ENCODE measurements at places on chromosomes 5 and 9. TPM values are rescaled to one million over a fixed set of nuclear protein-coding genes. Genes with fewer than 3 reads are reported as not detected.
A peak's percentile ranks its signal among the peaks of the same experiment; 100 is the strongest.

GRCh38 chr5:159333545-159333925, 3.2 kb upstream of the IL12B start:
- no peak for DNase-seq

GRCh38 chr5:96463091-96463490, 30.0 kb upstream of the PCSK1 start:
- DNase-seq, result peak; percentile 4

Gene DUSP1
- 49.4 TPM for total RNA-seq

- no peak for DNase-seq
Measured at GRCh38 chr5:61370506-61370905, 38.4 kb downstream of the ZSWIM6 start.

DNA sequence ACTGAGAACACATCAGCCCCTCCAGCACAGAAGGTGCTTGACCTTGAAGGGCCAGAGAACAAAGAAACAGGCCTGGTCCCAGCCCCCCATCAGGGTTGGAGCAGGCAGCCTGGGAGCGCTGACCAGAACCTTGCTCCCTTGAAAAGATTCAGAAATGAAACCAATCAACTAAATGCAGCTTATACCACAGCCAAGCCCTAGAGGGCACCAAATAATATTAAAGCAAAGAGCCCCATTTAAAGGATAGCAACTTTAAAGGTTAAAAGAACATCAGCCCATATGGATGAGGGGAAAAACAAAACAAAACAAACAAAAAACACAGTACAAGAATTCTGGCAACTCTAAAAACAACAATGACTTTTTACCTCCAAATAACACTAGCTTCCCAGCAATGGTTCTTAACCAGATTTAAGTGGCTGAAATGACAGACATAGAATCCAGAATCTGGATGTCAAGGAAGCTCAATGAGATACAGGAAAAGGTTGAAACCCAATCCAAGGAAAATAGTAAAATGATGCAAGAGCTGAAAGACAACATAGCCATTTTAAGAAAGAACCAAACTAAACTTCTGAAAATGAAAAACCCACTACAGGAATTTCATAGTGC, 471.9 kb downstream of the MTRR start:
- DNase-seq, result peak; percentile 26

- DNase-seq, result peak; percentile 56
Measured at GRCh38 chr5:102958481-102959011, 161.4 kb downstream of the GIN1 start.

Gene FBP2
- total RNA-seq, result not detected

DNA sequence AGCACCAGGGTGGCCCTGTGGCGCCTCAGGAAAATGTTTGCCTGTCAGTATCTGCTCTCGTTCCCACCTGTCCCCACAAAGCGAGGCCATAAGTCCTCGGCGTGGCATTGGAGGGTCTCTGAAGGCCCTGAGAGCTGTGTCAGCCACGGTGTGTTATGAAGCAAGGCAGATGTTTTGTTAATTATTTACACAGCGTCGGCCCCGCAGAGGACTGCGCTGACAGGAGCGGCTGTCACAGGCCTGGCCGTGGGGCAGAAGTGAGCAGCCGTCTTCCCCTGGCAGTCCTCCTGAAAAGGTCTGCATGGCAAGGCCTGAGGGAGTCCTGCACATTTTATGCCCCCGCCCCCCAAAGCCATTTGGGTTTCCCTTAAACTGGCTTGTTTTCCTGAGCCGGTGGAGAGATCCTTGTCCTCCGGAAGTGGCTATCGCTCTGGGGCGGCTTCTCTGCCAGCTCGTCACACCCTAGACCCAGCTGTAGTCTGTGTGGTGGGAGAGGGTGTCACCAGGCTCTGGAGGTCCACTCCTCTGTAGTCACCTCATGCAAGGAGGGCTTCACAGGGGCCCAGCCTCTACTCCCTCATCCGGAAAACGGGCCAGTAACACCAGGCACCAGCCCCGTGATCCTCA, 6.2 kb downstream of the NEK6 start:
- no peak for DNase-seq

DNA sequence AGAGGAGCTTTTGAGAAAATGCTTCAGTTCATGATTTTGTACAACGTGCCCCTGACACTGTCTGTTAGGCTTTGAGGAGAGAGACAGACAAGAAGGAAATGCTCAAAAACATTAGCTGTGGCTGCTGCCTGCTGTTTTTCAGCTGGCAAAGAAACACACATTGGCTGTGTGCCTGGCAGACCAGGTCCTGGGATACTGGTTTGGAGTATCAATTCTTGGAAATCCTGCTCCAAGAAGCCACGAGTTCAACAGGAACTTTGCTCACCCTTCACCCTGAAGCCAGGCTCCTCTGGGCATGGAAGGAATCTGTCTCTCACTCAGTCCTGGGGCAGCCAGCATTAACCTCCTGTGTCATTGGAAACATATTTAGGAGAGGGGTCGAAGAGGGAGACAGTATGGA, 245.5 kb downstream of the AUH start:
- no peak for DNase-seq

Gene BHMT
- not detected for total RNA-seq

DNA sequence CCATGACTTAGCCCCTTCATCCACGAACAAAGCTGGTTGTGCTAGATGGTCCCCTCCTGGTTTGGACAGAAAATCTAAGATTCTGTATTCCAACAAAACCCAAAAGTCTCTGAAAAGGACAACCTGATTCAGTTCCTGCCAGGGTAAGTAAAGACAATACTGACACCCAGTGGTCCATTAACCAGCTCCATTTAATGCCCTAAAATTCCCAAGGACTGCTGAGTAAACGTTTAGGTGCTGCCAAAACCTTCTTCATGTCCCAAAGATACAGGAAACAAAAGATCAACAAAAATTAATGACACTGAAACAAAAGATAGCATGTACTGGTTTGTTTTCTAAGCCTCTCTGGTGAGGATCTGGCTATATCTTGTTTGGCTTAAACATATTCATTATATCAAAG, 25.3 kb upstream of the PPP1R2B start:
- peak; percentile 53 for DNase-seq

Gene PTPN3
- total RNA-seq, result 2.2 TPM

Gene CYLC2
- total RNA-seq, result not detected

- no peak for DNase-seq
Measured at GRCh38 chr5:35516271-35516670, 101.4 kb upstream of the SPEF2 start.

Gene CBY3
- total RNA-seq, result 0.18 TPM

Gene SPINK6
- not detected for total RNA-seq

Gene COL15A1
- 0.74 TPM for total RNA-seq

DNA sequence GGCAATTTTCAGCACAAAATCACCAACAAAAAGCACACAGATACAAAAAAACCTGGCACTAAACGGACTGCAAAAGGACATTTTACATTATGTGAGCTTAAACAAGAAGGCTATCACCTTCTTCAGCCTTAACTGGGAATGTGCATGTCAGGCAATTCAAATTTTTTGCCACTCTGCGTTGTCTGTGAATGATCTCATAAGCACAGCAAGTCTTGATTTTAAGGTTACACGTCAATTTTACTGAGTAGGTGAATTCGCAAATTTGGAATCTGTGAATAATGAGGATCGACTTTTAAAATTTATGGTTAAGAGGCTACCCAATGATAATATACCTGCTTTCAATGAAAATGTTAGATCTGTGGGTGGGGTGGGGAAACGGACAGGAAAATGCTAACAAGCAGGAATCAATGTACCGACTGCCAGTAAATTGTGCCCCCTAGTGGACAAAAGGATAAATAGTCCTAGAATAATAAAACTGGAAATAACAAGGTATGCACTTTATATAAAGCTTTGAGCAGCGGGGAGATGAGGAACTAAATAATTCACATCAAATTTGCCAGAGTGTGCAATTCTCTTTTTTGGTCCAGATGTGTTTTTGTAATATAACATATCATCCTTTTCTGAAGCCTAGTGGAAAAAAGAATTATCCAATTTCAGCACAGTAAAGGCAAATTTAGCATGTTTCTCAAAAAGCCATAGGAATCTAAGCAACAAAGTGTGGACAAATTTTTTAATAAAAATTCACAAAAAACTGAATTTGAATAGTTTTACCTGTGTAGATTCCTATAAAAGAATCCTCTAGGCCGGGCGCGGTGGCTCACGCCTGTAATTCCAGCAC, 20.5 kb downstream of the EQTN start:
- DNase-seq, result peak; percentile 76

- DNase-seq, result no peak
Measured at GRCh38 chr5:148559461-148559860, 94.9 kb downstream of the HTR4 start.

GRCh38 chr5:67142816-67143215, 53.8 kb downstream of the CD180 start:
- DNase-seq, result no peak

Gene SLC34A1
- not detected for total RNA-seq

- DNase-seq, result no peak
Measured at GRCh38 chr5:96075579-96076289, 114.1 kb upstream of the ELL2 start.

Gene NKD2
- total RNA-seq, result 4.4 TPM

GRCh38 chr9:135979547-135980166, 18.5 kb upstream of the UBAC1 start:
- DNase-seq, result no peak

GRCh38 chr5:34526682-34527305, 129.3 kb upstream of the RAI14 start:
- DNase-seq, result no peak

DNA sequence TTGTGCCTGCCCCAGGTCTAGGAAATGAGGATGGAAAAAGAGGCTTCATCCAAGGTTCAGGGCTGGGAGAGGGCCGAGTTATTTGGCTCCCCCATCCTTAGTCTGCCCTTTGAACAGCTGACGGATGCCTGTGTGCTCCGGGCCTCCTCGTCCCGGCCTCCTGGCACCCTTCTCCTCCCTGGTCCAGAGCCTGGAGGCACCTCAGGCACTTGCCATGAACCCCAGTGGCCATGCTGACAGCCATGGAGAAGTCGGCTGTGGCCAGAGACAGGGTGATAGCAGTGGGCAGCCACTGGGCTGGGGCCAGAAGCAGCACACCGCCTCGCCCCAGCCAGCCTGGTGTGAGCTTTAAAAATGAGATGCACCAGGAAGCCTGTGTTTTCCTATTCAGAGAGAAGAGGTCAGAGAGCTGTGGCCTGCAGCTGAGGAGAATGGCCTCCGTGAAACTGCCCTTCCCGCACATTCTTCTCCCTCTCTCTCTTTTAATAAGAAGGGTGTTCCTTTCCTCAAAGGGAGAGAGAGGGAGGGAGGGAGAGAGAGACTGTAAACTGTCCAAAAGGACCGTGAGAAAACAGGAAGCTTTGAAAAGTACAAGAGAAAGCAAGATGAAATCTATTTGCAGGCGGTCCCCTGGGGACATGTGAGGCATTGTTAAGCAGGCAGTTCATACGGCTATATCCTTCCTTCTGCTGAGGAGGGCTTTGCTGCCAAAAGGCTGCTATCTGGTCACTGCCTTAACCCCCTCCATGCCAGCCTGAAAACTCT, 55.3 kb downstream of the ZNF366 start:
- no peak for DNase-seq

Gene C7
- 153 TPM for total RNA-seq

DNA sequence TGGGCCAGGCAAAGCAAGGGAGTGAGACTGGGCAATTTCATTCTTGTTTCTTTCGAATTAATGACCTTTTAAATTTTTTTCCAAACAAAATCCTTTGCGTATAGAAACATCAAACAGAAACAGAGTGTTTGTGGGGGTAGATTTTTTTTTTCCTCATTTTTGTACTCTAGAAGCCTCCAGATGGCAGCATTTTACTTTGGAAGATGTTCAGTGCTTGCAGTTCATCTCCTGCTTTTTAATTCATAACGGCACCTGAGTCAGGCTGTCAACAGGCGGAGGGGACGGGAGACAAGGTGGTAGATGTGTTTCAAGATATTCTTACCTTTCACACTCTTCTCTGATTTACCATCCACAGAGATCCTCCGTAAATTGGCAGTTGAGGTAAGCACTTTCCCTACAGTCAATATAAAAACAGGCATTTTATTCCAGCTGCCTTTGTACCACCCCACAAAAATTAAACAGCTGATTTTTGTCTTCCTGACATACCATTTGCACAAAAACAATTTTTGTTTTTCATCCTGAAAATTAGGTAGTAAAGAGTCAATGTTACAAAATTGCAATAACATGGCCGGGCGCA, 99.5 kb upstream of the FBXL17 start:
- peak; percentile 55 for DNase-seq

DNA sequence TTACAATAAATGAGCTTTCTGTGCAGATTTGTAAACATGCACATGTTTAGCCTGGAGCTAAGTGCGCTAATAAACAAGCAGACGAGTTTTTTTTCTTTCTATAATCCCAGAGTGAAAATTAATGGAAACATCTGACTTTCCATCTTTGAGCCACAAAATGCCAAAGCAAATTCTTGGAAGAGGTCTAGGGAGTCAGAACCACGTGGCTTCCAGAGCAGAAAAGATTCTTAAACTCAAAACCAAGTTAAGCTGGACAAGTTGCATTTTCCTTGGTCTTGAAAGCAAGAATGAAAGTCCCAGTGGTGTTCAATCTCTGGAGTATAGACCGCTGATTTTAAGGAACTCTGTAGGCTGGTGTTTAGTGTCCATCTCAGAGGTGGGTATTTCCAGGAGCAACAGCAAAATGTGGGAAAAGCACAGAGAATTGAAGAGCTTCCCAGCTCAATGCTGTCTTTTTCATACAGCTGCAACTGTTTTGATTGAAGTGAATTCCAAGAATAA, 71.4 kb downstream of the MYO10 start:
- no peak for DNase-seq

DNA sequence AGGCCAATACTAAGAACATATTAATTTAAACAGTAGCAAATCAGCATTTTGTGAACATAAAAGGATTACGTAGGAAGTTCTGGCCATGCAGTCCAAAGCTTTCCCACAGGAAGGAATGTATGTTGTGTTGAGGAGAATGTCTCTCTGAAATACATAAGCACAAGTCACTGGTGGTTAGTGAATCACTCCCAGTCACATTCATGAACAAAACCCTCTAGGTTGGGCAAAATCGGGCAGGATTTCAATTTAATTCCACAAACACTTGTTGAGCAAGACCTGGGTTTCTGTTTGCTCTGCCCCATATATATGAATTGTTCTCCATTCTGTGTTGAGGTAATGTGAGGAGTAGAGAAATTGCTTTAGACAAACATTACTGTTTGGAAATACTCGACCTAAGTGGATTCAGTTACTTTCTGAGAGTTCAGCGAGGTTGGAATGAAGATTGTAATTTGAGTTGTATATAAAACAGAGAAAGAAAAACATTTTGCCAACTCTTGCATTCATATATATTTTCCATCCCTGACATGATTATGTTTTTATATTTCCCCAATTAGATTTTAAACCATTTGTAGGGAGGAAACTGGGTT, 127.6 kb upstream of the RPS23 start:
- DNase-seq, result no peak

GRCh38 chr9:106772523-106773290, 90.3 kb upstream of the ZNF462 start:
- peak; percentile 34 for DNase-seq

Gene GALNT12
- total RNA-seq, result 19.7 TPM

Measured in cardiac muscle cell (in vitro differentiated cells and primary cell).